ENCODE measurements at places on chromosomes 7 and 10.

DNA sequence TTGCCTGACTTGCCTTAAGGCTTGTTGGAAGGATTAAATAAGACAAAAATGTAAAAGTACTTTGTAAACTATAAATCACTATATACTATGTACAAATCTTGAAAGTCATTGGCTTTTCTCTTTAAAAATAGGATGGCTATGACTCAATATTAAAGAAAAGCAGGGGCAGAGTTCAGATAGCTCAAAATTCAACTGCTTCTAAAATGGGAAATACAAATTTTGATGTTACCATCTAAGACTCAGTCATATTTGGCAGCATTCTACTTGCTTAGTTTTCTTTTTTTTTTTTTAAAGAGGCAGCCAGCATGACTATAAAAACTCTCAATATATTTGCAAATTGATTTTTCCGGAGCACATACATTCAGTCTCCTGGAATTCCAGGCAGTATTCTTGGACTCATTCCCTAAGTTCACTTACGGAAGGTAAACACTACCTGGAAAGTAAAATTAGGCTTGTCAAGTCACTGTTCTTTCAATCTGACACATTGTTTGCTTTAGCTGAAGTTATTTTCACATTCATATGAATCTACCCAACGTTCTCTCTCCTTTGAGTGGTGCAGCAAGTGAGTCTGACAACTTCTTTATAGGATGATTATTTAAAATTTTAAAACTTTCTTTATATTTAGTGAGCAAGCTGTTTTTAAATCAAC lies 133.8 kb upstream of the CCDC6 start:
- DNase-seq: no peak

DNA sequence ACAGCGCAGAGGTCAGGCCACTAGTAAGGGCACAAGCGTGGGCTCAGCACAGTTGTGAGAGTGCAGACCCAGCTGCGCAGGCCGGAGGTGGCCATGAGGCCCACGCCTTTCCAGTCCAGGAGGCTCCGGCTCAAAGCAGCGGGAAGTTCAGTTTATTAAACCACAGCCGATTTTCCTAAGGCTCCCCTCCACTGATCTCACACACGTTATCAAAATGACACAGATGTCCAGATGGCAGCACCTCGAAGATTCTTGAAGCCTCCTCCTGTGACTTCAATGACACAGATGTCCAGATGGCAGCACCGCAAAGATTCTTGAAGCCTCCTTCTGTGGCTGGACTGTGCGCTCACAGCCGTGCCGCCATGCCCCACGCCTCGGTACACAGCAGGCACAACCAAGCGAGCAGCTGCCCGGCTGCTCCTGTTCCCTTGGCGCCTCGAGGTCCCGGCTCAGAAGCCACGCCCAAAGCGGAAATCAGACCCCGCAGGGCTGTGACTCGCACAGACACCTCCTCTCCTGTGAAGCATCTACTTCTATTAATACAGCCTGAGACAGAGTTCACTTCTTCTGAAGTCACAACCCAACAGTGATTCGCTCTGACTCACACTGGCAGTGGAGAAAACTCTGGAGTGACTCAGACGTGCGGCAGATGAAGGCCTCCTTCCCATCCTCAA lies 122.7 kb downstream of the MAD1L1 start:
- DNase-seq: no peak

- no peak for DNase-seq
Measured at GRCh38 chr10:6980353-6980752, 400.3 kb upstream of the PRKCQ start.

DNA sequence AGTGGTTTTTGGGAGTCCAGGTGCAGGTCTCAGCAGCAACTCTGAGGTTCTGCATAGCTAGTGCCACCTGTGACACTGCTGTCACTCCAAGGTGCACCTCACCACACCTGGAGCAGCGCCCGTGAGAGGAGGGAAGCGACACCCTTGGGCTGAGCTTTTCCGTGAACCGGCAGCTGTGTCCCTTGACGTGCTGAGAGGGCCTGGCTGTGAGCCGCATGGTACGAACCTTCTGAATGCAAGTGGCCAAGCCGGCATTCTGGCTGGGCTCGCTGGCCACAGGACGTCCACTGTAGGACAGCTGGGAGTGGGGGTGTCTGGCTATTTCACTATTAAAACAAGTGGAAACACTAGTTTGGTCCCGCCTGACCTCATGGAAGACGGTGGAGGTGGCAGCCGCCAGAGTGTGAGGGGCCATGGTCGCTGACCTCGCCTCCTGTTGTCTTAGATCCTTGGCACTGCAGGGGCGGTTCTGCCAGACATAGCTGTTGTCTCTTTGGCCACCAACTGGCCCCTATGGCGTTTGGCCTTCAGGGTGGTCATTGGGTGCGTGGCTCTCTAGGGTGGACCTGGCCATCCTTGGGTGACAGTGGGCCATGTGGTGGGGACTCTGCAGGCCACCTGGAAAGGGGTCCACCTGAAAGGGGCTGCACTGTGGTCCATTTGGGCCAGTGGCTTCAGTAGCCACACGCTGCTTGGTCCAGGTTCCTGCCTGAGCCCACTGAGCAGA lies 12.9 kb downstream of the INPP5A start:
- DNase-seq: no peak

DNA sequence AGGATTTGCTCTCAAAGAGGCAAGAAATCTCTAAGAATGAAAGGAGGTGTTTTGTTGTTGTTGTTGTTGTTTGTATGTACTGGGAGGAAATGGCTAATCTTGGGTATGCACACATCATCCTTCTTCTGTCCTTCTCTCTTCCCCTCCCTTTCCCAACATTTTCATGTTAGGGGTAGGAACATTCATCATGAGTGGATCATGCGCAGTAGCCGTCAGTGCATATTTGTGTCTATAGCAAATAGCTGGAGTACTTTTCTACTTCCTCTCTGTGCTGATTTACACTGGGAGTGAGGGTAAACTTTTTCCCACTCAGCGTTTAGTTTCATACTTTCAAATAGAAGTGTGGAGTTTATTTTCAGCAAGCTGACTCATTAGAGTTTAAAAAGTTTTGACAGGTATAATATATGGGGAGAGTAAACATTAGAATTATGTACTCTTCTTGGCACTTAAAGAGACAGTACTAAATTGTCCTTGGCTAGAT lies 80.5 kb upstream of the PRKG1 start:
- no peak for DNase-seq

DNA sequence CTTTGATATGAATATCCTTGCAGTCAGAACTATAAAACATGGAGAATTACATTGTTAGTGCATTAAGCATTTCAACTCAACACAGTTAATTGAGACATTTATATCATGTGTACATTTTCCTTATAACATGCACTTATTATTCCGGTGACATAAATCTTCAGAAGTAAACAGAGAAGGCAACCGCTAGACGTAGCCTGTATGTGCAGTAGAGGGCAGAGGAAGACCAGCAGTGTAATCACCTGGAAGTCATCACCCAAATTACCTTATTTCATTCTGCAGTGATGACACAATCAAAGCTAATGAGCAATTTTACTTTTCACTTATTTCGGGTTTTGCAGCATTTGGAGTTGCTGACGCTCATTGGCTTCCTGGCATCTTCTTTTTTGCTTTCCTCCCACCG lies 394.6 kb downstream of the SDK1 start:
- DNase-seq: no peak

GRCh38 chr10:96152437-96152836 lies 22.3 kb downstream of the ZNF518A start:
- no peak for DNase-seq

GRCh38 chr7:139109983-139110411 lies 477 bp upstream of the ZC3HAV1 start:
- DNase-seq: no peak

DNA sequence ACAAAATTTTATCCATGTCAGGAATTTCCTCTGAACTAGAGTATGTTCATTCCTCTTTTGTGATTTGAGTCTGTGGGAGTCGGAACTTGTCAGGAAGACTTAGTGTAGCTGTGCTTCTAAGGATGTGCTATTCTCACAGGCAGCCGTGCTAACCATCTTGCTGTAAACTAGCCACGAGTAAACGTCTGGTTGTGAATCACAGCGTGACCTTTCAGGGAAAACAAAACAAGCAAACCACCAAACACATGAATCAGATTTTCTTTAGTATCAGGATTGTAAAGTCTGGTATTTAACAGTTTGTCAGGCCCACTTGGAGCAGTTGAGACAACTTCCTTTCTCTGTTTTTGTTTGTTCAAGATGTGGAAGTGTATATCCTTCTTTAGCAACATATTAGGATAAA lies 32.0 kb downstream of the AUTS2 start:
- DNase-seq: no peak

DNA sequence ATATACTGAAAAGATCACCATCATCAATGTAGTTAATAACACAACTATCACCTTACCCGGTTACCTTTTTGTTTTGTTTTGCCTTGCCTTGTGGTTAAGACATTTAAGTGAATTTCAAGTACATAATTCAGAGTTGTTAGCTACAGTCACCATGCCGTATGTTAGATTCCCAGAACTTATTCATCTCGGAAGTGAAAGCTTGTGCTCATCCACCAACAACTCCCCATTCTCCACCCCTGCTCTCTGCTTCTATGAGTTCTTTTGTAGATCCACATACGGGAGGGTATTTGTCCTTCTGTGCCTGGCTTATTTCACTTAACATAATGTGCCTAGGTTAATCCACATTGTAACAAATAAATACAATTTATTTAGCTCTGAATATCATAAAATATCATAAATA lies 182.8 kb upstream of the ADARB2 start:
- no peak for DNase-seq

GRCh38 chr10:98328640-98329039 lies 60.6 kb upstream of the LOXL4 start:
- DNase-seq: no peak

DNA sequence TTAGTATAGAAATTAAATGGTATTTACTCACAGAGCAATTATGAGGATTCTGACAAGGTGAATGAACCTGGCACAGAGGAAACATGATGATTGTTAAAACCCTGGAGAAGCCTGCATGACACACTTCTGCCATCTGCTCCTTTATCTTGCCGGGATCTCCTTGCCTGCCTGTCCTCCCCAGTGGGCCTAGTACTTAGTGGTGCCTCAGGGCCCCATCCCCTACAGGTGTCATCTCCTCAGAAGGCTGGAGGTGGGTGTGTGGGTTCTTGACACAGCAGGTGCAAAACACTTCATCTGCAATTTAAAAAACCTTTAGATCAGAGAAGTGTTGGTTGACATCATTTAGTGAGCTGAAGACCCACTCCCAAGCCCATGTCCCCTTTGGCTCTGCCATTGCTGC lies 261.2 kb downstream of the ADRA2A start:
- no peak for DNase-seq

- DNase-seq: no peak
Measured at GRCh38 chr7:151517601-151518104, 2.0 kb downstream of the RHEB start.

- DNase-seq: no peak
Measured at GRCh38 chr10:64033711-64034110, 512.5 kb downstream of the REEP3 start.

GRCh38 chr7:138978541-138979184 lies 2.5 kb downstream of the KIAA1549 start:
- DNase-seq: no peak

- DNase-seq: no peak
Measured at GRCh38 chr10:126208726-126209302, 179.5 kb downstream of the ADAM12 start.

DNA sequence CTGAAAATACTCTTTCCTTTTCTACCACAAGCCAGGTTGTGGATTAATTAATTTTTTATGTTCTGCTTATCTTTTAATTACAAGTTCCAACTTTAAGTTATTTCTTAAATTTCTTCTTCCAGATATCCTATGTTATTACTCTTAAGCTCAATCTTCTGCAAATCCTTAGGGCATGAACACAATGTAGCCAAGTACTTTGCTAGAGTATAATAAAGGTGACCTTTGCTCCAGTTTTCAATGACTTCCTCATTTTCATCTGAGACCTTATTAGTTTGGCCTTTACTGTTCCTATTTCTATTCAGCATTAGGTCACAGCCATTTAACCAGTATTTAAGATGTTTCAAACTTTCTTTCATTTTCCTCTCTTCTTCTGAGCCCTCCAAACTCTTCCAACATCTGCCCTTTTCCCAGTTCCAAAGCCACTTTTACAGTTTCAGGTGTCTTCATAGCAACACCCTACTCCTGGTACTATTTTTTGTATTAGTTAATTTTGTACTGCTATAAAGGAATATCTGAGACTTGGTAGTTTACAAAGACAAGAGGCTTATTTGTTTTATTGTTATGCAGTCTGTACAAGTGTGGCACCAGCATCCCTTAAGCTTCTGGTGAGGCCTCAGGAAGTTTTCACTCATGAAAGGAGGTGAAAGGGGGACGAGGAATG lies 886.2 kb upstream of the GHITM start:
- no peak for DNase-seq

- DNase-seq: no peak
Measured at GRCh38 chr10:103513380-103514060, 20.0 kb downstream of the NEURL1 start.

DNA sequence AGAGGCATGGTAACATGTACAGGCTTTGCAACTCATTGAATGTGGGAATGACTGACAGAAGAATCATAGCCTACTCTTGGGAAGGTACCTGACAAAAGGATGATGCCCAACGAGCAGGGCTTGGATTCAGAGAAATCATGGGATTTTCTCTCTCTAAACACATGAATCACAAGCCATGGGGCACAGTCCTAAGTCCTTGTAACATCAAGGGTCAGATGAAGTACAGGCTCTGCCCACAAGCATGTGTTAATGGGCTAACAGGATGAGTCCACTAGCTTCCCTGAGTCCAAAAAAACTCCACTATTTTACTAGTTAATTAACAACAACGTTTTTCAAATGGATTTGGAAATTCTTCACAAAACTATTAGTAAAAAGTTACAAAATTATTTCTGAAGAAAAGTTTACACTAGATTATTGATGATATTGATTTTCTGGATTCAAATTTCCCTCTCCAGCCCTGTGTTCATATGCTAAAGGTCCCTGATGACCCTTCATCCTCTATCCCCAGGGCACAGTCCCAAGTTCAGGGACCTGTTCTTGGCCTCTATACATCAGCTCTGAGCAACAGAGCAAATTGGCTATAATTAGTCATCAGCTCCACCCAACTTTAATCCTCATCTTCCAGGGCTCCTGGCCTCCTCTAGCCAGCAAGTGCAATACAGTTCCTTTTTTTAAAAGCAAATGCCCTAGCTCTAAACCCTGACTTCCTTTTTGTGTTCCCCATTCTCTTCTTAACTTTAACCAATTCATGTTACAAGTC lies 99.8 kb downstream of the GSAP start:
- no peak for DNase-seq

- DNase-seq: no peak
Measured at GRCh38 chr10:50625649-50626132, 1.9 kb upstream of the SGMS1 start.

- DNase-seq: no peak
Measured at GRCh38 chr7:158723266-158723665, 18.7 kb upstream of the NCAPG2 start.

GRCh38 chr10:112911206-112911605 lies 38.8 kb upstream of the TCF7L2 start:
- DNase-seq: no peak

DNA sequence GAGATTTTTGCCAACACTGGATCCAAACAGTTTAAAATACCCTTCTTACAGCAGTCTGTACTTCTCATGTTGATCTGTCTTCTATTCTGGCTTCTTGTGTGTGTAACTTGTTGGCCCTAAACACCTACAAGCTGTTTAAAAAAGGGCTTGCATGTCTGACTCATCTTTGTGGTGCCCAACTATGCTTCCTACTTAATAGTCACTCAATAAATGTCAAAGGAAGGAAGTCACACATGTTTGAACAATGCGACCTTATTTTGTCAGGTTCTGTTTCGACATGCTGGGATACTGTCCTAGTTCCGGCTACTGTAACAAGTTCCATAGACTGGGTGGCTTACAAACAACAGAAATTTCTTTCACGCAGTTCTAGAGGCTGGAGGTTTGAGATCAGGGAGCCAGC lies 9.4 kb upstream of the GRK5 start:
- no peak for DNase-seq

GRCh38 chr10:78905015-78905956 lies 163.5 kb upstream of the ZMIZ1 start:
- no peak for DNase-seq
